ENCODE measurements at places on chromosomes 5 and 9.

GRCh38 chr5:157290981-157291711, 25.2 kb downstream of the CYFIP2 start:
- DNase-seq, result no peak

DNA sequence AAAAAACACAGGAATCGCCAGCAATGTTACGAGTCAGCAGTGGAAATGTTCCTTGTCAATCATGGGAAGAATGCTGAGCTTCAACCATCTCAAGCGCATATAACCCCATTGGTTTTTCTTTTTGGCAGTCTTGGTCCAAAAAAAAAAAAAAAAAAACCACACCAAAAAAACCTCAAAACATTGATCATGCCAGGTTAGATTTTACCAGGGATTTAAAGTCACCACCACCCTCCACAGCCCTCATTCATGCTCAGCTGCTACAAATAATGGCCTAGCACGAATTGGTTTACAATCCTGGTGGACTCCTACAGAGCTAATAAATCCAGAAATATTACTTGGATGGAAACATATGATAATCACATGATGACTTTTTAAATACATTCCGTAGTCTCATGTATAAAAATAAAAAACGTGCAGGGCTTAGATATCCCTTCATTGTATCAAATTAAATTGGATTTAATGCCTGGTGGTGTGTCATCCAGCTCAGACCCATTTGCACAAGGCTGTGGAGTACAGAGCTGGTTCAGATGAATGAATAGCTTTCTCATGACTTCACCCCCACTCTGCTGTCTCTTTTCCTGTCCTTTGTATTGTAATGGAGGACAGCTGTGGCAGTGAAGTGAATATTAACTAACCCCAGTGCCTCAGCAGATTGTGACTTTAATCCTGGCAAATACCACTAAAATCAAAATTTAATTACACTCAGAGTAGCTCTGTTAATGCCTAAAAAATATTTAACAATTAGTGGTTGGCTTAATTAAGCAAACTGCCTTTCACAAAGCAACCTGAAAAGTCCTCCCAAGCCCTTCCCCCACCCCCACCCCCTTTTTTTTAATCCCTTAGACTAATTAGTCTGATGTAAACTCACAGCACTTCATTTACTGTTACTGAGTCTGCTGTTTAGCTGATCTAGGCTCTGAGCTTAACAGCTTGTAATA, 626.5 kb upstream of the ZNF608 start:
- no peak for DNase-seq

DNA sequence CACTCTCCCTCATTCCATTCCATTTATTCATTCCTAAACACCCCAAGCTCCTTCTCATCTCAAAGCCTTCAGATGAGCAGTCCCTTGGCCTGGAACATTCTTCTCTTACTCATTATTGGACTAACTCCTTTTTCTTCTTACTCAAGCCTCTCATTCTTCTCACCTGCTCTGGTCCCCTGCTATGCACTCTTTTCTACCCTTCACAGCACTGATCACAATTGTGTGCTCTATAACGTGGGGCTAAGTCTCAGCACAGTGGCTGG, 212.4 kb downstream of the MAPKAP1 start:
- DNase-seq, result no peak

DNA sequence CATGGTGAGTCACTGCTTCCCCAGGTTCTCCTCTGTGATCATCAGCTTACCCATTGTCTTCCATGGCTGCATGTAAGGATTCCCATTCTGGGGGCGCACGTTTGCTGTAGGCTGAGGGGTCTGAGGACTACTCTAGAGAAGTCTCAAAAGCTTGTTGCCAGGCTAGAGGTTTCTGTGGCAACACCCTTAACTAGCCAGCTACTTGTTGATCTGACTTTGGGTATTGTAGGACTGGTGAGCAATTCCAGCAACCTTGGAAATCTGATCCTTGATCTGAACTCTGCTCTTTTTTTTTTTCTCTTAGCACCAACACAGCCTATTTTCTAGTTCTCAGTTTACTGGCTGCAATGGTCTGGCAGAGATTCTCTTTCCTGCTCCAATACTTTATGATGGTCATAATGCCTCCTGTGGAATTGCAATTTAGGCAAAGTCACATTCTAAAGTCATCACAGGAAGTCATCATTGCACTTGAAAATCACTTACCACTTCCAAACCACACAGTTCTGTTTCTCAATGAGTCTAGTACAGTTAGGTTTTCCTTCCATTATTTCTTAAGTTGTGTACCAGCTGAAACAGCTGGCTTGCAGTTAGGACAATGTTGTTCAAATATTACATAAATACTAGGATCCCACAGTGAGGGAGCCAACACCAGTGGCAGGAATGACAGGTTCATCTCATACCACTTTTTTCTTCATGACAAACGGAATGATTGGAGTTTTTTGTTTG, 110.3 kb downstream of the SLC12A2 start:
- DNase-seq, result no peak

DNA sequence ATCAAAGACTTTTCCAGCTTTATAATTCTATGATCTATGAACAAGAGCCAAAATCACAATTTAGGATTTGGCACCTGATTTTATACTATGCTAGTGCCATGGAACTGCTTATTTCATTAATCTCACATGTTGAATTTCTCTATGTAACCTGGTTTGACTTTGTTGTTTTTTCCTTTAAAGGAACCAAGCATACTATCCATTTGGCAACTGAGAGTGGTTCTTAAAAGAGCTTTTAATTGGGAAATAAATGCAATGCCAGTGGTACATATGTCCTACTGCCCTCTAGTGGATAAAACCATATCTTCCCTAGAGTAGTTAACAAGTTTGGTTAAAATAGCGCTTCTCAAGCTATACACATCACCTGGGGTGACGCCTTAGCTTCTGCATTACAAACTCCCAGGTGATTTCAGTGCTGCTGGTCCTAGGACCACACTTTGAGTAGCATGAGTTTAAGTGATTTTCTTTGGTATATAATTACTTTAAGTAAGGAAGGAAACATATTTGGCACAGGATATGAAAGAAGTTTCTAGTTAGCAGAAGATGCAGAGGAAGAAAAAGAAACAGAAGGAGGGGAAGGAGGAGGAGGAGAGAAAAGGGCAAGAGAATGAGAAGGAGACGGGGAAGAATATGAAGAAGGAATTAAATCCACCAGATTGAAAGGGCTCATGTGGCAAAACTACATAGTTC, 56.8 kb downstream of the FGF10 start:
- DNase-seq, result peak; percentile 66

DNA sequence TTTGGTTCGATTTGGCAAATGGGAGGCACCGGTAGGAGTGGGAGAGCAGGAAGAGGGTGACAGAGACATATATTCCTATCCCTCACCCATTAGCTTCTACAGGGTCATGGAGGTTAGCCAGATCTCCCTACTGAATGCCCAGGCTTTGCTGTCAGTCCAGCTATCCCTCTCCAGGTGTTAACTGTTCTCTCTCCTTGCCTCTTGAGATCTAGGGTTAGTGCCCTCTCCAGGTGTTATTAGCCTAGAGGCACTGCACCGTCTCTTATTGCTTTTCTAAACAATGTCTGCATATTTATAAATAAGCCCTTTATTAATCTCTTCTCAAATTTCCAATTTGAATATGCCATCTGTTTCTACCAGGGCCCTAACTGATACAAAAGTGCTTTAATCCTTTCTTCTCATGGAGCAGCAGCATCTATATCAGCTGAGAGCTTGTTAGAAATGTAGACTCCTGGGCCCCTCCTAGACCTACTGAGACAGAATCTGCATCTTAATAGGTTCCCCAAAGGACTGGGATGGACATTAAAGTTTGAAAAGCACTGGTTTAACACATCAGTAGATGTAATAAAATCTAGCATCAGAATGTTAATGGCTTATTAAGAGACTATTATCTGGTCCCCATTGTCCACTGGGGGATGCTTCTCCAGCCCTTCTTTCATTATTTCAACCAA, 322.5 kb upstream of the SLC24A2 start:
- no peak for DNase-seq

GRCh38 chr9:130432362-130432761, 12.4 kb upstream of the ASS1 start:
- DNase-seq, result no peak

DNA sequence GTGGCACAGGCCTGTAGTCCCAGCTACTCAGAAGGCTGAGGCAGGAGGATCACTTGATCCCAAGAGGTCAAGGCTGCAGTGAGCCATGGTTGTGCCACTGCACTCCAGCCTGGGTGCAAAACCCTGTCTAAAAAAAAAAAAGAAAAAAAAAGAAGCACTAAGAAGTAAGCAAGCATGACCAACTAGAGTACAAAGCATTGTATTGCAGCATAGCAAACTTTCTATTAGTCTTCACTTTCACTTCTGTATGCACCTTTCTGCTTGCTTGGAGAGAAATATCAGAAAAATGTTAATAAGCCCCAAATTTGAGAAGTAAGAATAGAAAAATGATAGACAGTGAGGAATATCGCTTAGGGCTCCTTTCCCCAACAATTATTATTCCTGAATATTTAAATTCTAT, 497.7 kb upstream of the WWC1 start:
- no peak for DNase-seq

DNA sequence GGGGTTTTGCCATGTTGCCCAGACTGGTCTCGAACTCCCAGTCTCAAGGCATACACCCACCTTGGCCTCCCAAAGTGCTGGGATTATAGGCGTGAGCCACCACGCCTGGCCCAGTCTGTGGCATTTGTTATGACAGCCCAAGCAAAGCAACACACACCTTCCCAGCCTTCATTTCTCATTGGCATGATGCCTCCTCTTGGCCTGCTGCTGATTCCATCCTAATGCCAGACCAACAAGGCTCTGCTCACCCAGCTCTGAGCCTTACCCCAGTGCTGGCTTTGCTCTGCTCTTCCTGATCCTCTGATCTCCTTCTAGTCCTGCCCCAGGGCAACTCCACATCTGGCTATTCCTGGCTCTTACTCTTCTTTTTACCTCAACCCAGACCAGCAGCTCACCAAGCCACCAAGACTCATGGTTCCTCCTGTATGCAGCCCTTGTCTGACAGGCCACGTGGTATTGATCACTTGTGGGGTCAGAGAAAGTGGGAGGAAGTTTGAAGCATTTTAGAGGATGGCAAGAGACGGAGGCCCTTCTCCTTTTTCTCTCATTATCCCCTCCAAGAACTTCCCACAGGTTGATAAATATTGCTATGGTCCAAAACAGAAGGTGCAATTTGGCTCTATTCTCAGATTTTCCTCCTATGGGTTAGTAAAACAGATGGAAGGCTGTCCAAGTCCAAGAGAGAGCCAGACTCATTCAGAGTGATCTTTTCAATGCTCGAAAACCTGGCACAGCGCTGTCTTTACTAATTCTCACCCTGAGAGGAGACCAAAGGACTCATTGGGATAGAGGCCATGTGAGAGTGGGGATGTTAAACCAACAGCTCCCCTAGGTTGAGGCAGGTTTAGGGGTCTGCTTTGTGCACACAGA, 958 bp downstream of the CD180 start:
- no peak for DNase-seq

DNA sequence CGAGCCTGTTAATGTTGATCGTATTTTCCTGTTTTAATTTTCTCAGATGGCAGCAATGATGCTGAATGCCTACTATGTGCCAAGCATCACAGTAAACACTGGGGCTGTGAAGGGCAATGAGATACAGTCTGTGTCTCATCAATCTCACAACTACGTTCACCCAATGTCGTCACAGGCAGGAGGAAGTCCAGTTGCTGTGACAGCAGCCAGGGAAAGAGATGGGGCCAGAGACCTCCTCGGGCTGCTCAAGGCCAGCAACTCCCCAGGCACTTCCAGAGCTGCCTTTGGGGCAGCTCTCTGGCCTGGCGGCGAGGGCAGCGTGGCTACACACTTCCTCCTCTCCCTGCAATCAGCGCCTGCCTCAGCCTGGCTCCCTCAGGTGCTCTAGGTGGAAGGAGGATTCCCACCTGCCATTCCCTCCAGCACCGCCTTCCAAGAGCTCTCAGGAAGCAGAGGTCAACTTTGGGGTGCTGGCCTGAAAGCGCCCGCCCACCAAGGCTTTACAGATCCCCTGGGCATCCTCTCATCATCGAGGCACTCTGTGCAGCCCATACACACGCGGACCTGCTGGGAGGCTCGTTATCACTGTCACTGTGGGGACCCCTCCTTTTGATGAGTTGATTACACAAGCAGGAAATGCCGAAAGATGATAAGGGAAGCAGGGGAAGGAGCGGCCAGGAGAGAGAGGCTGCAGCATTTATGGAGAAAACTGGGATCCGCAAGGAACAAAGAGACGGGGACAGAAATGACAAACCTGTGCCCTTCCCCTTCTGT, 159.2 kb downstream of the ZDHHC21 start:
- no peak for DNase-seq

DNA sequence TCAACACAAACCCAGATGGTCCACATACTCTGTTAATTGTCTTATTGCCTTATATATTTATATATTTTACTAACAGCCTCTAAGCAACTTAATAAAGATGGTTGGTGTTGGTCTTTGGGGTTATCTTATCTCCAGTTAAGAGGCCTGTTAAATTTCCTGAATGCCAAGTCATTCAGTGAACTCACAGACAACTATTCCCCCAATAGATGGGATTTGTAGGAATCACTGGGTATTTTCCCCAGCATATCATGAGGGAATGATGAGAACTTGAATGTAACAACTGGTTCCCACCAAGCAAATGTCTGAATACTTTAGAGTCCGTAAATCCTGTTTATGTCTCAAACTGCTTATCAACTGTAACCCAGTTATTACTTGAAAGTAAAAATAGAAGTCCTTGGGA, 42.7 kb upstream of the RETREG1 start:
- DNase-seq, result no peak

DNA sequence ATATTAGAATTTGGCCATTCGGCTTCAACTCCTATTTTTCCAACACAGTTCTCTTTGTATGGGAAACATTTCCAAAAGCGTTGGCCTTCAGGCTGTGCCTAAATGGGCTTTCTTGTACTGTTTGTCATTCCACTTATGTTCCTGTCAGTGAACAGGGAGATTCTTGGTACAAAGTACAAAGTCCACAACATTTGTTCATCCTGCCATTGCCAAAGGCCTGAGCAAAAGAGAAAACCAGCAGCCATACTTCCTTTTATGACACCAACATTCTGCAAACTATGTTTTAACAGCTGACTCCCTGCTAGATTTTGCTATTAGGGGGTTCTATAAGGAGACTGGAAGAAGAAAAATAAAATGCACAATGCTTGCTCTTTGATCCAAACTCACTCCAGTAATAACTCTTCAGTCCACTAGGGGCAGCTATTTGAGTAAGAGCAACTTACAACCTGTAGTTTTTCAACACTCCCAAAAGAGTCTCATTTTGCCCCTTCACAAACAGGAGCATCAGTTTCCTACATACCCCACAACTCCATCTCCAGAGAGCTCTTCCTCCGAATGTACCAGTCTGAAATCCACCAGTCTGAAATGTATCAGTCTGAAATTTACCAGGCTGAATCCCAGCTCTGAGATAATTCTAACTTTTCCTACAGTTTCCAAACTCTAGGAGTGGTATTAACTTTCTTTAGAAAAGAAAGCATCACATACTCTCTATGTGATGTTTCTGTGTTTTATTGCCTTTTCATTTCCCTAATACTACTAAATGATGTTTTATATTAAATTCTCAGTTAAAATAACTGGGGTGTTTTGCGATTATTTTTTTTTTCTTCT, 693.8 kb downstream of the DNAH5 start:
- peak; percentile 51 for DNase-seq

GRCh38 chr5:137403869-137404268, 95.3 kb downstream of the SPOCK1 start:
- no peak for DNase-seq

All from RKO (cell line).